ENCODE measurements at places on chromosomes 4 and X.

- no peak for DNase-seq
Observed at GRCh38 chrX:14489437-14489836, 39.9 kb upstream of the GLRA2 start.

- DNase-seq = no peak
Observed at GRCh38 chr4:24675721-24676389, 91.5 kb upstream of the DHX15 start.

- no peak for DNase-seq
Observed at GRCh38 chr4:173370130-173370476, 651 bp upstream of the SAP30 start.

DNA sequence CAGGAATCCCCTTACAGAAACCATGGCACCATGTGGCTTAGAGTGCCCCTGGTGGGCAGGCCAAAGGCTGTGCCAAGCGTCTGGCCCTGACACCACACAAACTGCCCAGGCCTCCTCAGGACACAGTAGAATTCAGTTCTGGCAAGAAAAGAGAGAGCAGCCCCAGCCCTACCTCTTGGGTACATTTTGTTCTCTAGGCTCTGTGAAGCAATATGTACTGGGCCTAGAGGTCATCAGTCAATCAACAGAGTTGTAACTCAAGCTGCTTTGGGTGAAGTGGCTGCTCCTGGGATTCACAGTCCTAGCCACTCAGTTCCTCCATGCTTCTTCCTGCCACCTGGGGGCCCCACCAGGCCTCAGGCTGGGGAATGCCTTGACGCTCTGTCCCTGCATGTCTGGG is 158.1 kb upstream of the MAMLD1 start:
- no peak for DNase-seq

GRCh38 chr4:78975865-78976264 is 36.6 kb upstream of the PAQR3 start:
- no peak for DNase-seq

DNA sequence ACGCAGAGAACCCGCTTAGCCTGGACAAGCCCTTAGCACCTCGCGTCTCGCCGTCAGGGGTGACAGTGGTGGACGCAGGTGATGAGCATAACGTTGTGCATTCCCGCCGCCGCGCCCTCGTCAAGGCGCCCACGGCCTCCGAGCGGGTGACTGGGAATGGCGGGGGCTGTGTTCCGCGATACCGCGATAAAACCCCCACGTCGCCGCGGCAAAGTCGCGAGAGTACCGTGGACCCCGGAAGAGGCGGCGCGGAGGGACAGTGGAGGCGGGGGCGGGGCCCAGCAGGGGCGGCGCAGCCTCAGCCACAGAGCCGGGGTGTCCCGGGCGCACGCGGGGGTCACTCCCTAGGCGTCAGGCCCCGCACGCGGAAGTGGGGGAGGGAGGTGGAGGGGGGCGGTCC is 53.8 kb downstream of the ZFYVE28 start:
- DNase-seq = peak; percentile 33

DNA sequence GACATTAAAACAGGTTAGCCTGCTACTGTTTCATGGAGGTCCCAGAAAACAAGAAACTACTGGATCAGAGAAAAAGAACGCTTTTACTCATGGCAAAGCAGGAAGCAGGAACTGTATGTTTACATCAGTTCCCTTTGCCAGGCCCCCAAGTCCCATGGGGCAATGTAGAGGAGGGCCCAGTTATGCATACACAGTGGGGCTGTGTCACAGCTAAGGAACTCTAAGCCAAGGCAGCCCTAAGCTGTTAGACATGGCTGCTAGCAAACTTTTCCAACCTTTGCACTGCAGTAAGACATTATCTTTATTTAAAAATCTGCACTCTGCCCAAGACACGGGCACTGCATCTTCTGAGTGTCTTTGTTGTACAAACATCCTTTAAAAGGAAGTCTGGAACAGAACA is 975.8 kb downstream of the C4orf33 start:
- no peak for DNase-seq

DNA sequence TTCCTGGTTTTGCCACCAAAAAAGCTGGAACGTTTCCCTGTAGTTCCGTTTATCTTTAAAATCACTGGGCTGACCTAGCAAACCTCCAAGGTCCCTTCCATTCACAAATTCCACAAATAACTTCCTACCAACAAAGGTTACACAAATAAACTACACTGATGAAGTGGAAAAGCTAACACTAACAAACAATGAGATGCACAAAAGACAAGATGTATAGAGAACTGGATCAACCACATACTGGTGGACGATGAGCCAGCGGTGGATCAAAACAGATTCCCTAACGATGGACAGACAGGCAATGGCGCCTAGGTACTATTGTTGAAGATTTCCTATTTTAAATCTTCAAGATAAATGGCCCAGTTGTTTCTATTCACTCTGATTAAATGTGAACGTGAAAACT is 15.5 kb downstream of the AFAP1 start:
- no peak for DNase-seq

- DNase-seq = no peak
Observed at GRCh38 chr4:177190995-177191580, 118.6 kb upstream of the NEIL3 start.

GRCh38 chr4:74670583-74670982 is 123.7 kb downstream of the BTC start:
- no peak for DNase-seq

DNA sequence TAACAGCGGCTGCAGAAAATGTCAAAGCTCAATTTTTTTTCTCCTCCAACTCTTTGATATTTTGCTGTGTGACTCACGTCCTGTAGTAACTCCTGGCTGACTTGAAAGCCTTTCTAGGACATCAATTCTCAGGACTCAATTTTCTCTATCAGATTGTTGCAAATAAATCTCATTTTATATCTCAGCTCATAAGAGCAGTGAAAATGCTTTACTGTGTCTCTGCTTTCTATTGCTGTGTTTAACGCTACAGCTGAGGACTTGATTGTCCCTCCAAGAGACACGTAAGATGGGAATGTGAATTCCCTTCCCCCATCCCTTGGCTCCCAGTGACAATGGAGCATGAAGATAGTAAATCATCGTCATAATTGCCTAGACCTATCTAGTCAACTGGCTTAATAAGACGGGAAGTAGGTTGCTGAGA is 20.5 kb upstream of the CBR4 start:
- DNase-seq = no peak

GRCh38 chr4:970854-971520 is 2.4 kb downstream of the DGKQ start:
- DNase-seq = no peak

DNA sequence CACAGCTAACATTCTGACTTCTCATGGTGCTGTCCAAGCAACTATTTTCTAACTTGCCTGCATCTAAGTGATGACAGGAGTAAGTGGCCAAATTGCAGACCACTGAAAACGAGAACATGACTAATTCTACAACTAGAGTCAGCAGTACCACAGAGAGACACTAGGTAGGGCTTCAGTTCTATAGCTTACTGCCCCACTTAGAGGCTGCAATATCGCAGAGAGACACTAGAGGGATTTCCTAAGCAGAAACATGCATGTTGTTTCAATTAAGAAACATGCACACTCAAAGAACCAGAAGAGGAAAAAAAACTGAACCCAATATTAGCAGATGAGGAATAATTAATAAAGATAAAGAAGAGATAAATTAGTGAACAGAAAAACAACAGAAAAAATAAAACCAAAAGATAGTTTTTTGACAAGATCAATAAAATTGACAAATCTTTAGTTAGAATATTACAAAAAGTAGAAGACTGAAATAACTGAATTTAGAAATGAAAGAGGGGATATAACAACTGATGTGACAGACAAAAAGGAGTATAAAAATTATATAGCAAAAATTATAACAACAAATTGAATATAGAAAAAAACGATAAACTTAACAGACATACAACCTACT is 100.8 kb downstream of the SPIN4 start:
- peak; percentile 45 for DNase-seq

GRCh38 chrX:112734290-112734689 is 54.6 kb upstream of the LHFPL1 start:
- no peak for DNase-seq

GRCh38 chrX:69290292-69290691 is 125.0 kb upstream of the PJA1 start:
- no peak for DNase-seq

GRCh38 chrX:47828984-47829383 is 7.7 kb upstream of the ZNF81 start:
- no peak for DNase-seq

GRCh38 chrX:1205681-1206611 is 6.5 kb downstream of the CRLF2 start:
- peak; percentile 39 for DNase-seq

DNA sequence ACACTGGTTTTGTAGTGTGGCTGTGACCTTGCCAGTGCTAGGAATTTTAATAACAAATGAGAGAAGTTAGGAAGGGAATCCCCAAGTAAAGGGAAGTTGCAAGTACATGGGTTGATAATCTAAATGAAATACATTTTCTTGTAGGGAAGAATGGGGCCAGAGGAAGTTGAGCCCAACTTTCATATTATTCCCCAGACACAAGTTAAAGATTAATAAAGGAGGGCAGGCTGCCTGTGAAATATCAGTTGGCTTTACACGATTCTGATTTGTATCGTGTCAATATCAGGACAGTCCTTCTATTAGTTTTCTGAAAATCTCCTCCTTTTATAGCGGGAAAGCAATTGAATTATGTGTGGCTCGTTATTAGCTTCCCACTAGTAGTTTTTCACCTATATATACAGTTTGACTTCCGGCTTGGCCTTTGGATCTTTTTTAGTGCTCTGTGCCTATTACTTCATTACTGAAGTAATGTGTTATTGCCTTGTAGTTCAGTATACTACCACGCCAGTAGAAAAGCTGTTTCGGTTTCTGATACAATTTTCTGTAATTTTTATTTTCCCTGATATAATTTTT is 1.7 kb downstream of the PDLIM5 start:
- DNase-seq = no peak

DNA sequence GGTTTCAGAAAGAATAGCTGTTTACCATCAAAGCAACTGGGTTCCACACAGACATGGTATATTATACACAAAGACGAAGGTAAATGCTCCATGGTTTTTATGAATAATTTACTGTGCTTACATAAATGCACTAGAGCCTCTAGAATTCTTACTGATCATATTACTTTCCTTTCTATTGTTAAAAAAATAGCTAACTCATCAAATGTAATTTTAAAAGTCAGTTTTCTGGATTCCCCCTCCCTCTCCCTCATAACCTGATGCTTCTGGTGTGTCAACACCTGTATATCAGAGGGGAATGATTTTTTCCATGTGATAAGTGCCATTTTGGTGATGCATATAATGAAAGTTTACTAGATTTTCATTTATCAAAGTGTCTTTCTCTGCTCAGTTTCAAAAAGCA is 31.1 kb upstream of the LEF1 start:
- DNase-seq = no peak

- no peak for DNase-seq
Observed at GRCh38 chrX:149021159-149021558, 483.9 kb downstream of the IDS start.

DNA sequence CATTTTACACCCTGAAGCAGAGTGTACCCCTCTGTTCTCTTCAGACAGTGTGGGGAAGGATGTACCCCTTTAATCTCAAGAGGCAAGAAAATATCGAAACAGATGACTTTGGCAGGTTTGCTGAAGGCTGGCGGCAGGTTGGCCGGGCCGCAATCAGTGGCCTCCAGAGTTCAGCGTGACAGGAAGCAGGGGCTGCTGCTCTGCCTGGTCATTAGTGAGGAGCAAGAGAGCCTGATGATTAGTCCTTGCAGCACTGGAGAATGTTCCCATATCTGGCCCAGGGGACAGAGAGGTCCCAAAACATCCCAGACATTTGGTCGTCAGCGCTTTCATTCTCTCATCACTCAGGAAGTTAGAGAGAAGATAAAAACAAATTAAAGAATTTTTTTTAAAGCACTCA is 352.8 kb downstream of the SPRY1 start:
- no peak for DNase-seq

DNA sequence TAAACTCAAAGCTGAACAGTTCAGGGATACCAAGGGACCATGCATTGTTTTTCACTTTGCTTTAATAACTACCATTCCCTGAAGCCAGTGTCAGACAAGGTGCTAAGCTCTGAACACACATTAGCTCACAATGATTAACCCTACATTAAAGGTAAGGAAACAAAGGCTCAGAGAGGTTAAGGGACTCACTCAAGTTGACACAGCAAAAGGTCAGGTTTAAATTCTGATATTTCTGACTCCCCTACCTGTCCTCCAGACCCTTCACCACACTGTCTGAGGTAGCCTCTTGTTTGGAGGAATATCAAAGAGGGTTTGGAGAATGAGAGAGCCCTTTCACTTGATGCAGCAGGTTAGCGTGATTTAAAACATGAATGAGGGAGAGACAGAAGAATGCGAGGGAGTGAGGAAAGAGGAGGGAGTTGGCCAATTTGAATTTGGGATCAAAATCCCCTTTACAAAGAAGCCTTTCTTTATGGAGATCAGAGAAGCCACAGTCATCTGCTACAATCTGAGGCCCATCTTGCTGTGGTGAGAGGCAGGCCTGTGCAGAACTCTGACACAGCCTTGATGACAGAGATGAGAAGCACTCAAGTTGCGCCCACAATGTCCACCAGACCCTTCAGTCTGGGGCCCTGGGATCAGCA is 103.5 kb downstream of the FHDC1 start:
- DNase-seq = no peak

GRCh38 chr4:105496899-105497298 is 23.0 kb upstream of the PPA2 start:
- no peak for DNase-seq

- no peak for DNase-seq
Observed at GRCh38 chr4:85929961-85930665, 429.7 kb downstream of the MAPK10 start.

DNA sequence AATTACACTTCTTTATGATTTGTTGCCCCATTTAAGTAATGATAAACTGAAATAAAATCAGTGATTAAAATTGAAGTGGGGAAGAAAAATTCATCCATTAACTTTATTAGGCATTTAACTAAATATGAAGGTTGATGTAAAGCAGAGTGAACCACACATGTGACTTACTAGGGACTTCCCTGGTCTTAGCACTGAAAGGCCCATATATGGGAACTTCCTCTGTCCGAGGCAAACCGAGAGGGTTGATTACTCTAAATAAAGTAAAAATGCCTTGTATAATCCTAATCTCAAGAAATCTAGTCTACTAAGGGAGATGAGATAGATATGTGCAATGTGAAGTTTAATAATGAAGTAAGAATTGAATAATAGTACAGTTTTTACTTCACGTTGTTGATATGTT is 403.9 kb upstream of the RPS6KA3 start:
- DNase-seq = no peak

DNA sequence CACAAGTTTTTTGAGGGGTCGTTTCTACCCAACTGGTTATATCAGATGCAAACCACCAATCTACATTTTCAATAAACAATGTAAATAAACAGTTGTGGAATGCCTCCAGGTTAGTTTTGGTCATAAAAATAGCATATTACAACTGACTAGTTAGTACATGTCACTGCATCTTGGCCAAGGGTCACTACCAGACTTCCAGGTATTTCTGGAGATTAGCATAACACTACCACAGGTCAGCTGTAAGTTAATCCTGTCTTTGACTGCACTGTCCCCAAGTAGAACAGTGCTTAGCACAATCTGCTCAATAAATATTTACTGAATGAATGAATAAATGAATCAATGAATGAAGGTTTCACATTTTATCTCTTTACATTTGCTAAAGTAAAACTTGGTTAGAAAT is 64.4 kb downstream of the TBC1D19 start:
- no peak for DNase-seq
